ENCODE measurements at places on chromosomes 2 and 18. TPM values are rescaled to one million over a fixed set of nuclear protein-coding genes. Genes with fewer than 3 reads are reported as not detected.
A peak's percentile ranks its signal among the peaks of the same experiment; 100 is the strongest.

GRCh38 chr2:237091779-237092436 is 6.2 kb downstream of the COPS8 start:
- no peaks in the 10 kb centered on the region for H3K4me1 ChIP-seq
- H3K4me3 ChIP-seq: no peak overlapping the region

DNA sequence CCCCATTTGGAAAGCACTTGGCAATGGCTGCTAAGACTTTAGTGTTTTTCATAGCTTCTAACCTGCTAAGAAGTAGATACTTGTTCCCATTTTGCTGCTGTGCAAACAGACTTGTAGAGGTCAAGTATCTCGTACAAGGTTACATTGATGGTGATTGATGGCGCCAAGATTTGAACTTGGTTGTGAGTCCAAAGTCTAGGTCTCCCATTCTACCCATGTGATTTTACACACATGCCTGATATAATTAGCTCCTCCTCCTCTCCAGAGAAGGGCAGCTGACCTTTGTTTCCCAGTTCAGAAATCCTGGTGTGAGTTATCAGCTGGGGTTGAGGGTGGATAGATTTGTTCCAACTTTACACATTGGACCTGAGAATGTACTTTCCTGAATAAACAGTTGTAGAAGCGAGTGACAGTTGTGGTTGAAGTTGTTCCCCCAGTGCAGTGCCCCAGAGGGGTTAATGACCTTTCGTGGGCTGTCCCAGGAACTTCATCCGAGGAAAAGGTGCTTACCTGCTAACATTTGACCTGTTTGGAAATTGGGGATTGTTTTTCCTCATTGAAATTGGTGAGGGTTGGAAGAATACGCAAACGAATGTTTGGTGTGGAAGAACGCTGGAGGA is 10.4 kb downstream of the TCF7L1 start:
- H3K36me3 ChIP-seq: peaks cover 38% of the 10 kb centered on the region
- DNase-seq: no peak
- no peak overlapping the region for H3K4me3 ChIP-seq
- peak overlapping the region; percentile 97 for H3K27ac ChIP-seq
- no peaks in the 10 kb centered on the region for H3K27me3 ChIP-seq

DNA sequence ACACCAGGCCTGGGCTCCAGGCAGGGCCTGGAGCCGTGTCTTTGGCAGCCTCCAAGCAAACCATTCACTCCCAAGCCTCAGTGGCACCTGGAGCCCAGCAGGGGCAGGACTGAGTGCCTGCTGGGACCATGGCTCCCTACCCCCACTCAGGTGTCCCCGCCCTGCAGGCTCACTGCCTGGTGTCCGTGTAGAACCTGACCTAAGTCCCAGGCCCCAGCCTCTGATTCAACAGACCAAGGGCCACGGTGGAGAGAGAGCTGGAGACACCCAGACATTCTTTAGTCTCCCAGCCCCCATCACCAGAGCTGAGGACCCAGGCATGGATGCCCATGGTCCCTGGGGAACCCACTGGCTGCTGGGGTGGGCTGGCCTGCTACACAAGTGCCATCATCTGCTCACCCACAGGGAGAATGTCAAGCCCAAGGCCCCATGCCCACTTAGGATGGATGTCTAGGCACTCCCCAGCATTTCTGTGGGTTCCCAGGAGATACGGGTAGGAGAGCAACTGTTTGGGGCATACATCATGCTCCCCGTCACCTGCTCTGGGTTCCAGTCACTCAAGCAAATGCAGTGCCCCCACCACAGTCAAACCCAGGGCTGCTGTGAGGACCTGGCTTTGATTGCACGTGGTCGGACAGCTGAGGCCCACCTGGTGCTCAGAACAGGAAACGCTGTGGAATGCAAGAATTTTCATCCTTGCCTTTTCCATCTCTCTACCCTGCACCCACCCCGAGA is 42.9 kb upstream of the ATG16L1 start:
- H3K4me1 ChIP-seq: peaks cover 41% of the 10 kb centered on the region
- H3K36me3 ChIP-seq: peaks cover 9% of the 10 kb centered on the region
- peaks cover 4% of the 10 kb centered on the region for H3K27me3 ChIP-seq
- no peak for DNase-seq
- H3K27ac ChIP-seq: peak overlapping the region; percentile 95

GRCh38 chr2:212618636-212619035 is 80.0 kb upstream of the ERBB4 start:
- no peaks in the 10 kb centered on the region for H3K36me3 ChIP-seq
- DNase-seq: no peak
- H3K27me3 ChIP-seq: no peaks in the 10 kb centered on the region
- H3K27ac ChIP-seq: no peak overlapping the region
- H3K4me3 ChIP-seq: no peak overlapping the region
- no peaks in the 10 kb centered on the region for H3K4me1 ChIP-seq

DNA sequence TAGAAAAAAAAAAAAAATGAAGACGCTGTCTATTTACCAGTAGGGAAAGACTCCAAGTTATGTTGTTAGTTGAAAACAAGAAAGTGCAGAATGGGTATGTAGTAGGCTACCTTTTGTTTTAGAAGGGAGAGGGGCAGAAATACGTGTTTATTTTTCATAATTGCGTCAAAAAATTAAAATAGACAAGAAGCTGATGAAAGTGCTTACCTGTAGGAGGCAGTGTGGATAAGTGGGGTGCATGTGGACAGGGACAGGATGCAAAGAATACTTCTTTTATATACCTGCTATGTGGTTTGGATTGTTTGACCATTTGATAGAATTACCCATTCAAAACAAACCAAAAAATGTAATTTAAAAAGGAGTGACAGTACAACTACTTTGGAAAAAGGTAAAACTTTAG is 3.0 kb upstream of the GCG start:
- no peak overlapping the region for H3K27ac ChIP-seq
- DNase-seq: no peak
- peaks cover 3% of the 10 kb centered on the region for H3K4me1 ChIP-seq
- H3K27me3 ChIP-seq: no peaks in the 10 kb centered on the region

DNA sequence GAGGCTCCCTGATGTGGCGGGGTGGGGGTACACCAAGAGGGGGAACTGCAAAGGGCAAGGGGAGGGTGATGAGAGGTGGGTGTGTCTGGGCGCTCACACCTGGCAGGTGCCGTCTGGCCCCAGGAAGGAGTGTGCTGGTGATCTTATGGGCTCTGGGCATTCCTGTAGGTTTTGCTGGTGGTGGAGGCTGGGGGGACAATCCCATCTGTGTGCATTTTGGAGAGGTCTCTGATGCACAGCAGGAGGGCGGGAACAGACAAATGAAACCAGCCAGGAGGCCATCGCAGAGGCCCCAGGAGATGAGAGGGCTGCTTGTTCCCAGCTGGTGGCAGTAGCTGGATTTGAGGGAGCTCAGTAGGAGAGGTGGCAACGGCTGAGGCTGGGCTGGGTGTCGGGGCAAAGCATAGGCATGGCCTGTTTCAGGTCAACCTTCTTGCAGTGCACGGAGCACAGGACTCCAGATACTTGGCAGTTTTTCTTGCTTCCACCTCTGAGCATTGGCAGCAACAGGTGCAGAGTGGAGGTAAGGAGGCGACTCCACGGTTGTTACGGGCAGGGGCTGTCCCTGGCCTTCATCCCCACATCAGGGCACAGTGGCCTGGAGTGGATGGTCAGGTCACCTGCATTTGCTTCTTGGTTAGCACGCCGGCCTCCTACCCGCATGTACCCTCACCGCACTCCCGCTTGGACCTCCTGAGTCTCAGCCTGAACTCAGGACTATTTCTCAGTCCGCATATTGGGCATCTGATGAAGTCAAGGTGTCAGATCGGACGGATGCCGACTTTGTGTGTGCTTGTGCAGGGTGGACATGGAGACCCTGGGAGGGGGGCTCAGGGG is 194.2 kb upstream of the HDAC4 start:
- no peak overlapping the region for H3K4me3 ChIP-seq
- H3K36me3 ChIP-seq: peaks cover 12% of the 10 kb centered on the region
- no peaks in the 10 kb centered on the region for H3K4me1 ChIP-seq

GRCh38 chr2:218081695-218082094 is 12.6 kb downstream of the RUFY4 start:
- H3K36me3 ChIP-seq: peaks cover 7% of the 10 kb centered on the region
- peaks cover 2% of the 10 kb centered on the region for H3K4me1 ChIP-seq
- DNase-seq: no peak
- H3K27ac ChIP-seq: no peak overlapping the region
- peaks cover 8% of the 10 kb centered on the region for H3K27me3 ChIP-seq

DNA sequence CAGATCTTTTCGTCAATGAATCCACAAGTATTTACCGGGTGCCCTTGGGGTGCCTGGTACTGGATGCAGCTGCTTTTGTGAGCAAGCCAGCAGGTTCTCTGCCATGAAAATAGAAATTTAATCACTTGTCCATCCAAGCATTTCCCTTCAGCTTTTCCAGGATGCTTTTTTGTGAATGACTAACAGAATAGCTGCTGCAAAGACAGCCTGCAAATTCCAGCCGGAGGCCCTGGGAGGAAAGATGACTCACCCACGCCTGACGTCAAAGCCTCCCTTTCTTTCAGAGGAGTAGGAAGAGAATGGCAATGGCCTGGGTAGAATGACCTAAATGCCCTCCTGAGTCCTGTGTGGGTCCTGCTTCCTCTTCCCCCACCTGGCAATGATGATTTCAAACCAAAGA is 111.9 kb downstream of the AP1S3 start:
- H3K27me3 ChIP-seq: no peaks in the 10 kb centered on the region
- no peak overlapping the region for H3K4me3 ChIP-seq
- peaks cover 39% of the 10 kb centered on the region for H3K4me1 ChIP-seq

GRCh38 chr2:190382851-190383250 is 25.3 kb upstream of the MFSD6 start:
- H3K4me3 ChIP-seq: no peak overlapping the region
- no peak overlapping the region for H3K27ac ChIP-seq
- no peak for DNase-seq
- H3K4me1 ChIP-seq: no peaks in the 10 kb centered on the region

GRCh38 chr2:128797092-128797491 is 478.4 kb upstream of the HS6ST1 start:
- H3K36me3 ChIP-seq: no peaks in the 10 kb centered on the region
- no peak overlapping the region for H3K4me3 ChIP-seq
- no peaks in the 10 kb centered on the region for H3K27me3 ChIP-seq
- H3K27ac ChIP-seq: no peak overlapping the region
- H3K4me1 ChIP-seq: peaks cover 7% of the 10 kb centered on the region
- no peak for DNase-seq

DNA sequence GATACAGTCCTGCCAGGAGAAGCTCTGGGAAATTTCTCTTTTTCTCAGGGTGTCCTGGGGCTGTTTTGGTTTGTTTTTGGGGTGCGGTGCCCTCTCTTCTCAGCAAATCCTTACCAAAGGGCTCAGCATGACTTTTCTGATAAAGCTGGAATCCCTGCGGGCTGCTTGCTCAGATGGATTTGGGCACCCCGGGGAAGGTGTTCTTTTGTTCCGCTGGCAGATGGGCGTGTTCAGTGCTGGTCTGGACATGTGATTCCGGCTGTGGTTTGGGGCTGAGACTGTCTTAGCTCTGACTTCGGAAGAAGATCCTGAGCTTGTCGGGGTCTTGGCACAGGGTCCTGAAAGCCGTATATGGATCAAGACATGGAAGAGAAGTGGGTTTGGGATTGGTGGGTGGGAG is 134.2 kb upstream of the SPRED2 start:
- peaks cover 13% of the 10 kb centered on the region for H3K4me1 ChIP-seq
- no peak for DNase-seq
- H3K4me3 ChIP-seq: no peak overlapping the region
- H3K36me3 ChIP-seq: no peaks in the 10 kb centered on the region
- no peak overlapping the region for H3K27ac ChIP-seq
- peaks cover 53% of the 10 kb centered on the region for H3K27me3 ChIP-seq

DNA sequence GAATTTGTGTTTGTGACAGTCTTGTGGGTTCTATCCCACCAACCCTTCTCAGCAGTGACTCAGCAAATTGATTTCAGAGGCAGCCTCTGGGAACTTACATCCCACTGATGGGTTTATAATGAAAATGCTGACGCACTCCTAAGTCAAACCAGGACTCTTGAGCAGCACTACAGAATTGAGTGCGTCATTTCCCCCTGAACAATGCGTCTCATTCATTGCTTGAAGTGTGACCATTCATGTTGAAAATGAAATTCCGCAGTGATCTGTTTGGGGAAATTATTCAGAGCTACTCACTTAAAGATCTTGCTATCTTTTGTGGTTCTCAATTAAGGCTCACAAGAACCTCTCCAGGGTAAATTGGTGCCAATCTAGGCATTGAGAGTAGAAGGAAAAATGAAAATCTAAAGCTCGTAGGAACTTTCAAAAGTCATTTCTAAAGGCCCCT is 417.7 kb upstream of the SLC14A2 start:
- no peak overlapping the region for H3K27ac ChIP-seq
- no peaks in the 10 kb centered on the region for H3K4me1 ChIP-seq
- H3K4me3 ChIP-seq: no peak overlapping the region

GRCh38 chr2:96839293-96839874 is 4.4 kb downstream of the ANKRD23 start:
- peaks cover 11% of the 10 kb centered on the region for H3K4me1 ChIP-seq
- H3K4me3 ChIP-seq: no peak overlapping the region
- peaks cover 18% of the 10 kb centered on the region for H3K36me3 ChIP-seq
- DNase-seq: no peak
- no peak overlapping the region for H3K27ac ChIP-seq

- H3K27ac ChIP-seq: no peak overlapping the region
- no peak overlapping the region for H3K4me3 ChIP-seq
- peaks cover 6% of the 10 kb centered on the region for H3K4me1 ChIP-seq
- peaks cover 9% of the 10 kb centered on the region for H3K36me3 ChIP-seq
- peaks cover 22% of the 10 kb centered on the region for H3K27me3 ChIP-seq
Observed at GRCh38 chr2:220670511-220670910, 901.6 kb downstream of the EPHA4 start.

DNA sequence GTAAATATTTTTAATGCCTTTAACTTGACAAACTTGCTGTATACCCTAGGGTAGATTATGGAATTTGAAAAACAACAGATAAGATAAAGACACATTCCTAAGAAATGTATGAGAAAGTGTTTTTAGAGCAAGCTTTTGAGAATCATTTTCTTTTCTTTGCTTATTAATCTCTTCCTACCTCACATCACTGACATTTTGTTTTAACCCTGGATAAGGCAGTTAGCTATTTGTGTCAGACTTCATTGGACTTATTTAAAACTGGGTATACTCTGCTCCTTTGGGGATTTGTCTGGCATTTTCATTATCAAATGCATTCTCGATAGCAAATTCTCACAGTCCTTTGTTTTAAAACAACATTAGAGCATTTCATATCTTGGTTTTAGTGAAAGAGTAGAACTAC is 17.2 kb downstream of the EML4 start:
- H3K27ac ChIP-seq: no peak overlapping the region
- H3K4me1 ChIP-seq: peaks cover 23% of the 10 kb centered on the region
- H3K27me3 ChIP-seq: no peaks in the 10 kb centered on the region
- no peak for DNase-seq
- H3K4me3 ChIP-seq: no peak overlapping the region

MREG gene
- 23.0 TPM for total RNA-seq

CYS1 gene
- total RNA-seq: 1.2 TPM

NCKAP5 gene
- 0.55 TPM for total RNA-seq

CXCR4 gene
- 1.3 TPM for total RNA-seq

DSC2 gene
- total RNA-seq: 29.8 TPM

SPHKAP gene
- total RNA-seq: not detected
